Stimulated activated CD4-positive, alpha-beta T cell treated with anti-CD3 and anti-CD28 coated beads, Interleukin-12 subunit alpha, Interleukin-12 subunit beta, amount 100 ng/mL, for 4 hours (primary cell): ENCODE measurements at places on chromosomes 13 and 19.
A peak's percentile ranks its signal among the peaks of the same experiment; 100 is the strongest.

DNA sequence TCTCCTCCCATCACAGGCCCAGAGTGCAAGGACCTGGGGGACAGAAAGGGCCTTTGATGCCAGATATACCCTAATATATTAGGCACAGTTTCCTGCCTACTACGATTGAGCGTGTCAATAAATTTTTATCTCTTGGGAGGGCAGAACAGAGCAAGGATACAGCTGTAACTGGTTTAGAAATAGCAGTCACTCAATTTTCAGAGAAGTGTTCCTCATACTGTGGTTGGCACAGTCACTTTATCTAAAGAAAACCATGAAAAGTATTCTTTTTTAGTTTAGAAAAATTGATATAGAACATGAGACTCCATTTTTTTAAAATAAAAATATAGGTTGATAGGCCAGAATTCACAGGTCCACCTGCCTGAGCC is 460 bp upstream of the ZNF155 start:
- DNase-seq, result no peak

GRCh38 chr19:44742330-44743061 is 6.0 kb upstream of the BCL3 start:
- DNase-seq, result no peak

- no peak for DNase-seq
Observed at GRCh38 chr13:48615049-48615448, 38.7 kb upstream of the CYSLTR2 start.

- no peak for DNase-seq
Observed at GRCh38 chr19:6564393-6564792, 26.6 kb downstream of the CD70 start.

GRCh38 chr13:47707414-47707813 is 293.7 kb downstream of the SUCLA2 start:
- DNase-seq, result no peak

GRCh38 chr19:53894707-53895106 is 12.7 kb downstream of the PRKCG start:
- DNase-seq, result no peak

DNA sequence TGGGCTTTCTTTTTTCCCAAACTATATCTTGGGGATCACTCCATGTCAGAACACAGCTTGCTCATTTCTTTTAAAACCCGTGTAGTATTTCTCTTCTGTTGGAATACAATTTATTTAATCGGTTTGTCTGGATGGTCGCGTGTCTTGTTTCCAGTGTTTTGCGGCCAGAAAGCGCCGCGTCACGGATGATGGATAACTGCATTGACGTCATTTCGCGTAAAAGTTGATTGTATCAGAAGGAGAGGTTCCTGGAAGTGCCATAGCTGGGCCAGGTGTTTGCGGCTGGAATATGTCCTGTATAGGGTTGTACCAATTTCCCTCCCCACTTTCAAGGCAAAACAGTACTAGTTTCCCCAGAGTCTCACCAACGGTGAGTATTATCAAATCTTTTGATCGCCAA is 9.7 kb downstream of the ACTL9 start:
- DNase-seq, result no peak

- DNase-seq, result no peak
Observed at GRCh38 chr13:79119578-79120107, 286.4 kb downstream of the RBM26 start.

DNA sequence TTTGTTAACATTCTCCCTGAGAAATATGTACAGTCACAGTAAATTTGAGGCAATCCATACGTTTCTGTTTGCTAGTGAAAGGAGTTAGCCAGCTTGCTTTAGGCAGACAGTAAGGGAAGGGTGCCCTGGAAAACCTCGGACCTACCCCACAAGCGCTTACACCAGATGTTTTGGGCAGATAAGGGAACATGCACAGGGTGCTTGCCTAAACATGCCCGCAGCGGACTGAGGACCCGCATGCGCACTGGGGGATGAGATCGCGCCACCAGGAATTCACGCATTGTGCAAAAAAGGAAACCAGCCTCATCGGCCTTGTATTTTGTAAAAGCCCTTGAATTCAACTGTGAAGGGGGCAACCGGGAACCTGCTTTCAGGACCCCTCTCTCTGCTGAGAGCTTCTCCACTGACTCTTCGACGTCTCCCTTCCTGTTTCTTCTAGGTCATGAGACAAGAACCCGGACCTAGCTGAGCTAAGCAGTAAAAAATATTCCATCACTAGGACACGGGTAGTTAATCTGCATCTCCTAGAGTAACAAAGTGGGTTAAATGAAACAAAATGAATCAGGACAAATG is 1399.2 kb upstream of the ATXN8OS start:
- DNase-seq, result no peak

DNA sequence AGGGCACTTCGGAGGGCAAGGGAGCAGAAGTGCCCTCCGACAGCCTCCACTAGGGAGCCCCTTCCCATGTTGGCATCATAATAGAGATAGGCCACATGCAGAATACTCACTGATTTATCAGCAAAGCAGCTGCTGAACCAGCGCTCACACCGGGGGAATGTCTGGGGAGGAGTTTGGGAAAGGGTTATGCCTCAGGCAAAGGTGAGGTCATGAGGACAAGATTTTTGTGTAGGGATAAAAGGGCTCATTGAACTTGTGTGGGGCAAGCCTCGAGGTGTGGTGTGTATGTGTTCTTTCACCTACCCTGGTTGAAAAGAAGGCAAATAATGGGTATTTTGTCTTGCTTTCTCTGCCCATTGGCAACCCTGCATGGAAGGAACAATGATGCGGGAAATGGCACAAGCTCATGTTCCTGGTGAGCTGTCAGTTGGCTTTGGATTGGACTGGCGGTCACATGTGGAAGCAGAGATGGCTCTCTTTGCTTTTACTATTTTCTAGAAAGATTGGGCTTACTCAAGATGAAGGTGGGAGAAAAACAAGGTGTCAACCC is 39.1 kb upstream of the SLC7A9 start:
- DNase-seq, result no peak

GRCh38 chr13:57629391-57629804 is 2.1 kb upstream of the PCDH17 start:
- DNase-seq, result no peak

GRCh38 chr13:114048443-114048842 is 74.6 kb upstream of the C13orf46 start:
- DNase-seq, result no peak

GRCh38 chr13:22812793-22813192 is 368.0 kb upstream of the SGCG start:
- no peak for DNase-seq

DNA sequence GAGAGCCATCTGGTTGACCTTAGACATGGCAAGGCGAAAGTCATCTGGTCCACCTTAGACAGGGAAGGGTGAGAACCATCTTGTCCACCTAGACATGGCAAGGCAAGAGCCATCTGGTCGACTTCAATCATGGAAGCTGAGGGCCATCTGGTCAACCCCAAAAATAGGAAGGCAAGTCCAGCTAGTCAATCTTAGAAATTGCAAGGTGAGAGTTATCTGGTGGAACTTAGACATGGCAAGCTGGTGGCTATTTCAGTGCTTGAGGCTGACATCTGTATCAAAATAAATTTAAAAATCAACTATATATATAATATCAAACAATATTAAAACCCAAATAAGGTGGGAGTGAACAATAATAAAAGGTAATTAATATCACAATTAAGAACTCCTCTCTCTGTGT is 83.9 kb downstream of the ZNF726 start:
- DNase-seq, result no peak

DNA sequence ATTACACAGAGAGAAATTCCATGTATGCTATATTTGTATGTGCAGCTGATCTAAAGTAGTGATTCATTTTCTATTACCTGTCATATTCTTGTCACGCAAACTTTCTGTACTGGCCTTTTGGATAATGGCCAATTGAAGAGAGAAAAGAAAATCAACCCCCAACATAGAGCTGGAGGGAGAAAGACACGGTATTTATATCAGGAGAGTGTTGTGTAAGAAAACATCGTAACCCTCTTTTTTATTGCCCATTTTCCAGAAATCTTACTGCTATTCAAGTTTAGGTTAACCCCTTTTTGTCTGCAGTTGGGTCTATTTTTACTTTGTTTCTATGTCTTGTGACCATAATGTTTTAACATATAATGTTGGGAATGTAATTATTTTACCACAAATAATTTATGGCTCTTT is 27.9 kb downstream of the DGKH start:
- DNase-seq, result no peak

- DNase-seq, result no peak
Observed at GRCh38 chr19:32532233-32532632, 48.8 kb upstream of the PDCD5 start.

- no peak for DNase-seq
Observed at GRCh38 chr13:42990291-42991232, 1.5 kb downstream of the EPSTI1 start.

DNA sequence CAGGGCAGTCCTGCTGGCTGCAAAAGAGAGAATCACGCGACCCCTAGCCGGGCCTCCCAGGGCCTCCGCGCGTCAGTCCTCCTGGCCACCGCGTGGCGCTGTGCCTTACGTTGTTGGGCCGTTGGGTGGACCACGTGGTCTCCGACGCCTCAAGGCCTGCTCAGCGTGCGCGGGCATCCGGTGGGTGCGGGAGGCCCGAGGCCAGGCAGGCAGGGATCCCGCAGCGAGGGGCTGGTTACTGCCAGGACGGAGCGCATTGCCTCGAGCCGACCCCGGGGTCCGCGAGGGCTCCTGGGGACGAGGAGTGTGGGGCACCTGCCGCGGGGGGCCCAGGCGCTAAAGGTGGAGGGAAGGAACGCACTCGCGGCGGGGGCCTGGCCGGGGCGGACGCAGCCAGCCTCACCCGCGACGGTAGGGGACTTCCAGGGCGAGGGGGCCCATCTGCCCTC is at the start of gene TDRD12:
TSS of gene TDRD12 (plus strand) at position 157 of the 449 bp plus-strand sequence. CDS start 306 bp downstream, outside the sequence.
- no peak for DNase-seq

- DNase-seq, result no peak
Observed at GRCh38 chr13:34842466-34842865, 99.6 kb upstream of the NBEA start.

- no peak for DNase-seq
Observed at GRCh38 chr19:33293255-33294057, 8.9 kb downstream of the CEBPA start.

GRCh38 chr13:73803997-73804396 is 330.2 kb downstream of the KLF12 start:
- DNase-seq, result no peak

DNA sequence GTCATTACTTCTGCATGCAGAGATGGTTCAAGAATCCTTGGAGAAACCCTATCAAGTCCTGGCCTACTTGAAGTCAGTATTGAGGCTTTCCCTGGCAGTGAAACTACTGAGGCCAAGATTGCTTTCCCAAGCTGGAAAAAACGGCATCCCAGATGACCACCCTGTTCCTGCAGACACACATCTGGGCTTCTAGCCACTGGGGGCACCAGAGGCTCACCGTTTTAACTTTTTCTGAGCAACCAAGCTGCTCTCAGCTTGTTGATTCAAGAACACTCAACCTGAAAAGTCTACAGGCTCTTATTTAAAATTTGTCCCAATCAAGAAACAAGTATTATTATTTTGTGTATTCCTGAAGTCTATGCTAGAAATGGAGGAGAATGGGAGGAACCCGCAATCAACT is 66.6 kb downstream of the SPRYD7 start:
- no peak for DNase-seq

GRCh38 chr19:58001895-58002369 is 688 bp downstream of the ZNF606 start:
- DNase-seq, result no peak

- no peak for DNase-seq
Observed at GRCh38 chr13:40053401-40053800, 397.9 kb downstream of the COG6 start.

DNA sequence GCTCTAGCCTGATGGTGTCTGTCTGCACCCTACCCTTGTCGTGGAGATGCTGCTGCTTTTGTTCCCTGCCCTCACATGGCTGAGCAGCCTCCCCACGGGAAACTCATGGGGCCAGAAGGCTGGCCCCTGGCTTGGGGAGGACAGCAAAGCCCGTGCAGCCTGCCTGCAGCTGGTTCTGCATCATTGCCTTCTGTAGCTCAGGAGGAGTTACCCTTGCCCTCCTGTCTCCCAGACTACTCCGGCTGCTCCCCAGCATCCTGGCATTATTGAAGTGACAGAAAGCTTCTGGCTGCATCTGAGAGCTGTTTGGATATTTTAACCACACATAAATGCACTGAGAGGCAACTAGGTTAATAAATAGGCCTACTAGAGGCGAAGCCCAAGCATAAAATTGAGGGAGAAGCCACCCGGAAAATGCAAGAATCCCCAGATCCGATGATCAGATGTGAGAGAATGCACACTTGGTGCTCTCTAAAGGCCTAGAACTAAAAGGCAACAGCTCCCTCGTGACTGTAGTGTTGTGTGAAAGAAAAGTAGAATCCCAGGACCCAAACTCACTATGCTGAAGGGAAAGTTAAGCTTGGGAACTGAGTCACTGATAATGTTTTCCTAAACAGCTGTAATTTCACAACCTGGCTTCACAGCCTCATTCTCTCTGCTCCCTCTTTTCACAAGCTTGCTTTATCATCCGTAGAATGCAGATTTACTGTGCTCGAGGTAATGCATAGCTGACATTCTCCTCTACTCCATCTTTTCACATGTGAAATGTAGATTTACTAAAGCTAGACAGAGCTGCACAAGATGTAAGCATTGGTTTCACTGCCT is 110.8 kb downstream of the TNFRSF19 start:
- DNase-seq, result no peak

DNA sequence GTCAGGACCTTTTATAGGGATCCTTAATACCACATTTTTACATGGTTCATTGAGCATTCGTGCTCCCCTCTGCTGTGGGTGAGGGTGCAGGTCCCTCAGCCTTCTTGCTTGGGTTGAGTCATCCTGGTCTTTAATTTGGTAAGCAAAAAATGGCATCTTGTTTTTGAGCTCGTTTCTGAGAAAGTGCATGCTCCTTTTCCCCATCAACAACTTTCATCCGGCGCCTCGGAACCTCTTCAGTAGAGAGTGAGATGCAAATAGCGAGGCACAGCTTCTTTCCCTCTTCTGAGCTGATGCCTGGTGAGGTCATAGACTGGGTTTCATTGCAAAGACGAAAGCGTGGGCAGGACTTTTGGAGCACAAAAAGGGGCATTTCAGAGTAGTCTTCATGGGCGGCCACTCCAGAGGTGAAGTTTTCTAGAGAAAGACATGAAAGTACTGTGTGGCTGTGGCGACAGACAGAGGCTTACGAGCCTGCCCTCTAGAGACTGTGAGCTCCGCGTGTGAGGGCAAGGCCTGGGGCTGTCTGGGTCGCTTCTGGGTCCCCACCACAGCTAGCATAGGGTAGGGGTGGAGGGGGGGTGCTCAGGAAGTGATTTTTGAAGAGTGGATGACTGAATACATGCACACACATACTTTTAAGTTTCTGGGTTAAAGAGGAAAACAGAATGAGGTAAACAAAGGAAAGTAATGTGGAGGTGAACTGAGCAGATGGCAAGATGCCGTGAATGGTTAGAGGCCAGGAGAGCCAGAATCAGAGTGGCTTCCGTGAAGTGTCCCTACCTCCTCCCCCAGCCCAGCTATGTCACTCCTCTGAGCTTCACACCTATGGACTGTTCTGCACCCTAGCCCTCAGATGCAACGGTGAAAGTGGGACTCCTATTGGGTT is 44.3 kb downstream of the BBC3 start:
- DNase-seq, result peak; percentile 65
